ENCODE measurements at places on chromosomes 11 and 22.

- no peak for DNase-seq
Measured at GRCh38 chr22:17086296-17086695, 1.5 kb downstream of the IL17RA start.

- DNase-seq = no peak
Measured at GRCh38 chr22:43185860-43186261, 1.1 kb downstream of the TTLL12 start.

GRCh38 chr11:133507185-133507584 lies 25.1 kb downstream of the OPCML start:
- no peak for DNase-seq

DNA sequence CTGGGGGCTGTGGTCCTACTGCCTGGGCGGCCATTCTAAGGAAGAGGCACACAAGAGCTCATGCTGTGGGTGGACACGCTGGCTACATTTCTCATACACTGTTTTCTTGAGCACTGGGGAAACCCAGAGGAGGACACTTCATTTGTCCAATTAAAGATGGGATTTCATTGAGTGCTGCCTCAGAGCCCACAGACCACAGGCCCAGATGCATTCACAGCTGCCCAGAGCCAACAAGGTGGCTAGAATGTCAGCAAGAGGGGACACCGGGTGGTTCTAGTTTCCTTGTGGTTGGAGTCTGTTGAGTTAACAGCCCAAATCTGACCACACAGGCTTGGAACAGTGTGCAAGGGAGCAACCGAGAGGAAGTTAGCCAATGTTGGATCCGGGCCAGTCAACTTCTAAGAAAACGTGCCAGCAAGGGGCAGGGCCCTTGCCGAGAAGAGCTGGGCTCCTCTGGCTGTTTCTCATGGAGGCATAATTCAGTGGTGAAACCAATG lies 35.0 kb upstream of the SORL1 start:
- DNase-seq = no peak

DNA sequence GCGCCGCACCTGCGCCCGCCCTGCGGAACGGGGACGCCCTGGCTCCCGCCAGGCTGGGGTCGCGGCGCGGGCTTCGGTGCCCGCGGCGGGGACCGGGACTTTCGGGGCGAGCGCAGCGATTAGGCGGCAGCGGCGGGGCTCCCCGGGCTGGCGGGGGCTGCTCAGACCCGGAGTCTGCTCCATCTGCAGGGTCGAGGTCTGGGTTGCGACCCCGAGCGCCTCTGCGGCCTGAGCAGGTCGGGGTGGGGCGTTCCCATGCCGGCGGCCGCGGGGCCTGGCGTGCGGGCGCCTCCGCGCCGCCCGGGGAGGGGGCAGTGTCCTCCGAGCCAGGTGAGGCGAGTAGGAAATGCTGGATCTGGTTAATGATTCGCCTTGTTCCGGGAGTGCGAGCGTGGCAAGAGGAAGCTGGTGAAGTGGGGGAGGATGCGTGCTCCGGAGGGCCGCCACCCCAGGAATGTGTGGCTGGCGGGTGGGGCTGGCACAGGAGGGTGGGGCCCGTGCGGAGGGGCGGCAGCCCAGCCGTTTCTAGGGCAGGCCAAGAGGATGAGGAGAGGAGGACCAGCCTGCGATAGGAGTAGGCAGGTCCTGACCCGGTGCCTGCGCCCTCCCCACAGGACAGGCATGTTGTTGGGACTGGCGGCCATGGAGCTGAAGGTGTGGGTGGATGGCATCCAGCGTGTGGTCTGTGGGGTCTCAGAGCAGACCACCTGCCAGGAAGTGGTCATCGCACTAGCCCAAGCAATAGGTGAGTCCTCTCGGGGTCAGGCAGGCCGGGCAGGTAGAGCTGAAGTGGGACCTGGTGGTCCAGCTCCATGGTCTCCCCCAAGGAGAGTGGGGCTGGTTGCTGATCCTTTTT lies 606 bp downstream of the RASSF7 start:
- no peak for DNase-seq

DNA sequence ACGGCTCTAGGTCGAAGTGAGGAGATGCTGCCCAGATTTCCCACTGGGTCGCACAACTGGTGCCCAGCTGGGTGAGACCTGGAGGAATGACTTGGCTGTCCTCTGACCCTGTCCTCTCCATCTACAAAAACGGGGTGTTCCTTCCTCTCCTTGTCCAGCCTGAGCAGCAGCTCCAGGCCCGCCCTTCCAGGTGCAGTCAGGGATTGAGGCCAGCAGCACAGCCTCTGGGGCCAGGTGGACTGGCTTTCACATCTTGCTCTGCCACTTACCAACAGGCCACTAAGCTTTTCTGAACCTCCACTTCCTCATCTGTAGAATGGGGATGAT lies 91.7 kb upstream of the LMO1 start:
- no peak for DNase-seq

DNA sequence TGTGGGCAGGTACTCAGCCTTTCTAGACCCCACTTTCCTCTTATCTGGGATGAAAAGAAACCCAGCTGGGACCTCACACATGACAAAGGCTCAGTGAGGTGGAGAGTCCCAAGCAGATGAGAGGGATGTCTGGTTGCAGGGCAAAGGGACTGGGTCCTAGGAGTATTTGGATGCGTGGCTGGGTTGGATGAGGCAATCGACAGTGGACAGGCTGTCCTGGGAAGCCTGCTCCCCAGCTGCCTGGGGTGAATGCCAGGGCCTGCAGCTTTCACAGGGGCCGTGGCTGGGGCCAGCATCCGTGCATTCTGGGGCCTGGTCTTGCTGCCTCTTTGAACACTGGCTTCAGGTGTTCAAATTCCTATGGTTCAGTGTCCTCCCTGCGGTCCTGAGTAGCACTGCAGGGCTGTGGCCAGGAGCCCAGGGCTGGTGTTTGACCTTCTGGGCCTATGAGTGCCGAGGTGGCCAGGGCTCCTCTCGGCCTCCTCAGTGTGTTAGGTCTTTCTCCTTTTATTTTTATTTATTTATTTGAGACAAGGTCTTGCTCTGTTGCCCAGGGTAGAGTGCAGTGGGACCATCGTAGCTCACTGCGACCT lies 65.3 kb downstream of the MCM5 start:
- no peak for DNase-seq

DNA sequence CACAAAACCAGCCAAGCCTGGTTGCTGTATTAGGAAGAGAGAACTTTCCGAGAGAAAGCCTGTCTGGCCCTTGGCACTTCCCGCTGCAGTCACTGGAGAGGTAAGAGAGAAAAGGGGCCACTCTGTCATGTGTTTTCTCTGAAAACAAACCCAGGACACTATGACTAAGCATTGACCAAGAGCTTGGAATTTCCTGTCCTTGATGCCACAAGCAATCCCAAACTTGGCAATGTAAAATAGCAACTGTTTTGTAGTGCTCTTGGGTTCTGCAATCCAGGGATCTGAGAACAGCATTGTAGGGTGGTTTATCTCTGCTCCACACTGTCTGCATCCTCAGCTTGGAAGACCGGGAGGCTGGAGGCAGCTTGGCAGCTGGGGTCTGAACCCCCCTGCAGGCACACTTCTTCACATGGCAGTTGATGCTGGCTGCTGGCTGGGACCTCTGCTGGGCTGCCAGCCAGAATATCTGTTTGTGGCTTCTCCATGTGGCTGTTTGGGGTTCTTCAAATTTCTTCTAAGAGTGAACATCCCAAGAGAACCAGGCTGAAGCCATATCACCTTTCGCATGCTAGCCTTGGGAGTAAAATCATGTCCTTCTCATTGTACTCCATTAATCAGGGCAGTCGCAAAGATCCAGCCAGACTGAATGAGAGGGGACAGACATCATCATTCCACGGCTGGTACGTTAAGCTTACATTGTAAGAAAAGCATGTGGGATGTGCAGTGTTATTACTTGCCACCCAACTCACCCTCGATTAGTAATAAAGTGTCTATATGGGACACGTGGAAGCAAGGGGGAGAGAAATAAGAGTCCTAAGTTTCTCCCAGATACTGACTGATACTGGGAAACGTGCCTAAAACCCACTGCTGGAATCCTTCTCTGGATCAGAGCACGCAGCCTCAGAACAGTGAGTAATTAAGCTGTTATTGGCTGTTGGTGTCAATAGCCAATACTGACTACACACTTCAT lies 537.4 kb upstream of the B3GAT1 start:
- DNase-seq = no peak

- DNase-seq = no peak
Measured at GRCh38 chr22:22703715-22704114, 59.3 kb downstream of the GGTLC2 start.

- peak; percentile 21 for DNase-seq
Measured at GRCh38 chr22:36741204-36741793, 34.6 kb downstream of the IFT27 start.

DNA sequence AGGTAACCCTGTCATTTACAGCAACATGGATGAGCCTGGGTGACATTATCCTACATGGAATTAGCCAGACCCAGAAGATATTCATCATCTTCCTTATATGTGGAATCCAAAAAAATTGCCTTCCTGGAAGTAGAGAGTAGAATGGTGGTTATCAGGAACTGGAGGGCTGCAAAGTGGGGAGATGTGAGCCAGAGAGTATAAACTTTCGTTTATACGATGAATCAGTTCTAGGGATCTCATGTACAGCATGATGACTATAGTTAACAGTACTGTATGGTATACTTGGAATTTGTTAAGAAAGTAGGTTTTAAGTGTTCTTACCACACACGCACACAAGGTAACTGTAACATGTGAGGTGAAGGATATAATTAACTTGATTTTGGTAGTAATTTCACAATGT lies 79.1 kb downstream of the TBC1D22A start:
- DNase-seq = no peak

DNA sequence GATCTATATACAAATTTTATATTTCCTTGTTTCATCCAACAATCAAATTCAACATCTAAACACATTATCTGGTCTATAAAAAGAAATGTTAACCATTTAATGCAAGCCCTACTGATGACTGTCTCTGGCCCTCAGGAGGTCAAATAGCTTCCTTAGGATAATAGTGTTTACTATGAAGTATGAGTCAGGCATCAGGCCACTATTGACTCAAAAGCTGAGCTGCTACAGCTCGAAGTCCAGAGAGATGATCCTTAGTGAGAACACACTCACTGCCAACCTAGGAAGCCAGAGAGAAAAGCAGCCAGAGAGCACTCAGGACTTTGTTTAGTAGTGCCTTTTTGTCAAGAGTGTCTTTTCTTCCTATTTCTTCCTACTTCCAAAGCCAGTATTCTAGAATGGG lies 171.8 kb downstream of the SOX6 start:
- DNase-seq = no peak

- DNase-seq = no peak
Measured at GRCh38 chr11:79150966-79151365, 289.9 kb downstream of the TENM4 start.

DNA sequence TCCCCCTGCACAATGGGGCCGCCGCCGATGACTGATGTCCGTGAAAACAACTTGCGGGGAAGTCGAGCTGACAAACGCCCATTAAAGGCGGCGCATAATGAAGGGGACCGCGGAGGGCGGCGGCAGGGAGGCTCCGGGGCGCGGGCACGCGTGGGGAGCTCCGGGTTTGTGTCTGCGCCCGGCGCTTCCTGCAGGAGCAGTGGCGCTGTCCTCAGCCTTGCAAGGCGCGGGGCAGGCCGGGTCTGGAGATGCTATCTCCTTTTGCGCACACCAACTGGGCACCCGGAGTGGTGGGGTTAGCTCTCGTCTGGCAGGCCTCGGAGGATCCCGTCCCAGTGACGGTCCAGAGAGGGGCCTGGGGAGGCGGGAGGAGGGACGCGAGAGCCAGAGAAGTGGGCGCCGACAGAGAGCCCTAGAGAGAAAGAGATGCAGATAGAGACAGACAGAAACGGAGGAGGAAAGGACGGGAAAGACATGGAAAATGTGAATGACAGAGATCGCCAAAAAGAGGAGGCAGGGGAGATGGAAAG lies 390 bp upstream of the FGF3 start:
- DNase-seq = no peak

- DNase-seq = no peak
Measured at GRCh38 chr22:20384171-20384570, 9.8 kb upstream of the ZNF74 start.

DNA sequence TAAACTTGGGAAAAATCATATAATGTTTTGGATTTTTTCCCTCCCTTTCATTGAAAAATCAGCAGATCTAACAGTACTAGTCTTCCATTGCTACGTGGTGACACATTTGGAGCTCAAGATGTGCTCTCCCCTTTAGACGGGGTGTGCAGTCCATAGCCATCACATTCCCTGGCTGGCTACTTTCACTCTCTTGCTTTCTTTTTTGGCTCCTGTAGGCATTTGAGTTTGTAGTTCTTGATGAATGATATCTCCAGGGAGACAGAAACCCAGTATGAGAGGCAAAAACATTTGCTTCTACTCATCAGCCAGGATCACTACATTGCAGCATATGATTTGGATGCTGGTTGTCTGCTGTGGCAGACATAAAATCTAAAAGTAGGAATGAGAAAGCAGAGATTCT lies 12.1 kb downstream of the CCDC81 start:
- no peak for DNase-seq

- DNase-seq = peak; percentile 61
Measured at GRCh38 chr11:58525037-58525614, 17.2 kb upstream of the OR5B21 start.

- no peak for DNase-seq
Measured at GRCh38 chr11:80517701-80518100, 1076.9 kb upstream of the TENM4 start.

DNA sequence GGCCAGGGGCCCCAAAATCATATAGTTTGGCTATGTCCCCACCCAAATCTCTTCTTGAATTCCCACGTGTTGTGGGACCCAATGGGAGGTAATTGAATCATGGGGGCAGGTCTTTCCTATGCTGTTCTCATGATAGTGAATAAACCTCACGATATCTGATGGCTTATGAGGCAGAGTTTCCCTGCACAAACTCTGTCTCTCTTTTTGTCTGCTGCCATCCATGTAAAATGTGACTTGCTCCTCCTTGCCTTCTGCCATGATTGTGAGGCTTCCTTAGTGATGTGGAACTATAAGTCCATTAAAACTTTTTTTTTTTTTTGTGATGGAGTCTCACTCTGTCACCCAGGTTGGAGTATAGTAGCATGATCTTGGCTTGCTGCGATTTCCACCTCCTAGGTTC lies 14.4 kb downstream of the DIXDC1 start:
- no peak for DNase-seq

GRCh38 chr11:92880381-92880780 lies 89.1 kb upstream of the MTNR1B start:
- DNase-seq = no peak

DNA sequence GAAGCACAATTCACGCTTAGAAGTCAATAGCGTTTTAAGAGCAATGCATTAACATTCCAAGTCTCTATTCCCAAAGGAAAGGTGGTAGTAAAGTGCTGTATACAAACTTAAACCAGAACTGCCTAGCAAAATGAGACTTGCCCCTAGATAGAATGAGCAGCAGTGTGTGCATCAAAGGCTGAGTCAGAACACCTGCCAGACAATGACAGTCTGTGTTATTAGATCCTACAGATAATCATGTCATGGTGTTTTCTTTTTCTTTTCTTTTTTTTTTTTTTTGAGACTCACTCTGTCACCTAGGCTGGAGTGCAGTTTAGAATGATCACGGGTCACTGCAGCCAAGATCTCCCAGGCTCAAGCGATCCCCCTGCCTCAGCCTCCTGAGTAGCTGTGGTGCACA lies 1.6 kb downstream of the RTCB start:
- DNase-seq = no peak

DNA sequence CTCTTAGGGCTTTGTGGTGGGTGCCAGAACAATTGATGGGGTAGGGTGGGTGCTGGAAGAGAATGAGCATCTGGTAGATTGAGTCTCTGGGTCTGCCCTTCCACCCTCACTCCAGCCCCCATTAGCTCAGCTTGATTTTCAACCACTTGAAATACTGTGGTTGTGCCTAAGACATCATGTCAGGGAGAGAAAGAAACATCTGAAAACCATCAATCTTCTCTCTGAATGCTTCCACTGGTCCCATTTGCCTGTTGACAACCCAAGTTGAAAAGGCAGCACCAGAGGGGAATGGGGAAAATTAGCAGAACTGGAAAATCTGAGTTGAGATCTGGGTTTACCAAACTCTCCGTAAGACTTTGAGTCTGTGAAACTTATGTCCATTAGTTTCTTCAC lies 26.1 kb downstream of the CD44 start:
- DNase-seq = no peak

Data from germinal center (tissue), 1 donor.